Cortex of kidney (tissue), 1 donor: ENCODE measurements at places on chromosomes 2 and 18.

DNA sequence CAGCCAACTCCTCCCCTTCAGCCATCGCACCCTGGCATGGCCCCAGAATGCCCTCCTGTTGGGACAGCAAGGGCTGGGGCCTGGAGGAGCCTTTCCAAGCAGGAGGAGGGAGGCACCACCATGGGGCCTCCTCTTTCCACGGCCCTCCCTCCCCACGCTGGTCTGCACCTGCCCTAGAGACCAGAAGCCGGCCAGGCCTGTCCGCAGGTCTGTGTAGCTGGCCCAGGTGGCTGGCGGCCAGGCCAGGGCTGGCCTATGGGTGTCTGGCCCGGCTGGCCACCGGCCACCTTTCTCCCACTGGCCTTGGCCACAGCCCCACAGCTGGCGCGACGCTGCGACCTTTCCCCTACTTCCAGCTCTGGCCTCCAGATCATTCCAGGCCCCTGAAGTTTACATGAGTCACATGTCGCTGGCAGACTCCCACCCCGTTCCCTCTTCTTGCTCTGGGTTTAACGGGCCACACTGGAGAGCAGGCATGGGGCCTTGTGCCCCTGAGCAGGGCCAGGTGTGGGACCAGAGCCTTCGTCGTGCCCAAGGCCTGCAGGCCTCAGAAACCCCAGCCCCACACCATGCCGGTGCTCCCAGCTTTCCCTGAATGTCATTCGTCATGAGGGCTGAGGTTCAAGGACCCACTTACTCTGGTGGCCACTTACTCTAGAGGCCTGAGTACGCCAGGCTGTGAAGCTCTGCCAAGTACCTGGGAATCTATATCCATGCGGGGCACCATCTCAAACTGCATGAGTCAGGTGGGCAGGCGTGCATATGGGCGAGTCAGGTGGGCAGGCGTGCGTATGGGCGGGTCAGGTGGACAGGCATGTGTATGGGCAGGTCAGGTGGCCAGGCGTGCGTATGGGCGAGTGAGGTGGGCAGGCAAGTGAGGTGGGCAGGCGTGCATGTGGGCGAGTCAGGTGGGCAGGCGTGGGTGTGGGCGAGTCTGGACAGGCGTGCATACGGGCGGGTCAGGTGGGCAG lies 33.3 kb upstream of the KLF11 start:
- no peak for DNase-seq

DNA sequence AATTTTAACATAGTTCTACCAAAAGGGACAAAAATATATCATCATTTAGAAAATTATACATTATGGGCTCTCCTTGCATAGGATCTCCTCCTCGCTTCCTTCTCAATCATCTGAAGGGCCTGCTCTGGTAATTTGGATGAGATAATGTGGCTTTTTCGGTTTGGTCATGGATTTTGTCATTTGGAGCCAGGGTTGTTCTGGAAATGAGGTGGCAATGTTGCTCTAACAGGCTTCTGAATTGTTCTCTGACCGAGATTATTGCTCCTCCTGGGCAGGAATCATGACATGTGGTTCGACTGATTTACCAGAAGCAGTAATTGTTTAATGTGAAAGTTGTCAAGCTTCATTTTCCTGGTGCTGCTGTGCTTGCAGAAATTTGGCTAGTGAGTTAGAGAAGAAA lies 194.7 kb upstream of the ERBB4 start:
- no peak for DNase-seq

GRCh38 chr2:155830817-155831579 lies 501.5 kb downstream of the NR4A2 start:
- no peak for DNase-seq

- no peak for DNase-seq
Observed at GRCh38 chr2:187167491-187167890, 280.6 kb downstream of the CALCRL start.

DNA sequence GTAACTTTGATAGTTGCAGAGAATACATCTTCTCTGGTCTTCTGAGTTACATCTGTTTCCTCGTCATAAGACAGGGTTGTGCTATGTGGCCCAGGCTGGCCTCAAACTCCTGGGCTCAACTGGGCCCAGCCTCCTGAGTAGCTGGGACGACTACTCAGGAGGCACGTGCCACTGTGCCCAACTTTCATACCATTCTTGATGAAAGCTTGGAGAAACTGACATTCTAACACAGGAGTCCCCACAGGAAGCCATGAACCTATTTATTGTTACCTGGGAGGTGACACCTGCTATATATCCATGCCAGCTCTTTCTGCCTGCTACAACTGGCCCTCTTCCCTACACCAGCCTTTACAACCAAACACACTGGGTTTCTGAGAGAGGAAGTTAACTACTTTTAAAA lies 19.1 kb downstream of the EIF2AK3 start:
- no peak for DNase-seq

- DNase-seq, result no peak
Observed at GRCh38 chr2:56314796-56315195, 131.0 kb downstream of the CCDC85A start.

GRCh38 chr18:50944245-50944932 lies 23.5 kb upstream of the ELAC1 start:
- DNase-seq, result no peak

DNA sequence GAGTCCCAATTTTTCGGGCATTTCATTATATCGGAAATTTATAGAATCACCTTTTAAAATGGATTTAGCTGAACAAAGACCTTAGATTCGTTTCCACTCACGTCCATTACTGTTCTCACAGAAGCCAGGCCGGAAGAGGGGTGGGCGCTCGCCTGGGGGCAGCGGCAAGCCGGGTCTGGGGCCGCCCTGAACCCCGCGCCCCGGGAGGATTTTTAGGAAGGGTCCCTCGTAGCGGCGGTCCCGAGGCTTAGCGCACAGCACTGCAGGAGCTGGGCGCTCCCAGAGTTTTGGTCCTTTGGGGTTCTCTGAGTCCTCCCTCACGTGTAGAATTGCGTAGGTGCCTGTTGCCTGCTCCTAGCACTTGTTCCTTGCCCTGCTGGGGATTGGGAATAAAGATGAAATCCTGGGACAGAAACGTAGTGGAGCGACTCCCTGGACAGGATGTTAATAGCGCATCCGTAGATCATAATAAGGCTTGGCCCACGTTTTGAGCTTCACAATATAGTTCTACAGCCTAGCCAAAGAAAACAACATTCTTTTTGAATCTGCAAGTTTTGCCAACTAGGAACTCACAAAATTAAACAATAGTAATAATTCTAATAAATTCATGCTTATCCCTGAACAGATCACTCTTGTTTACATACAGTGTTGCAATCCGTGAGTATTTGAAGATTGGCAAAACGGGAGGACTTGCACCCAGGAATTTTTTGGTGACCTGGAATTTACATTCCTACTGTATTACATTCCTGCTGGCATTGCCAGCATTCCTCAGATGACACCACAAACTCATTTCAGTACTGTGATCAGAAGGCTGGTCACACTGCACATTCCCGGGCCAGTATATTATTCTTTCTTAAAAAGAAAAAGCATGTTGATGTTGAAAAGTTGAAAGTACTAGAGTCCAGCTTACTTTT lies 875 bp downstream of the C18orf63 start:
- no peak for DNase-seq

GRCh38 chr2:38751596-38752410 lies 642 bp upstream of the SRSF7 start:
- DNase-seq, result no peak

DNA sequence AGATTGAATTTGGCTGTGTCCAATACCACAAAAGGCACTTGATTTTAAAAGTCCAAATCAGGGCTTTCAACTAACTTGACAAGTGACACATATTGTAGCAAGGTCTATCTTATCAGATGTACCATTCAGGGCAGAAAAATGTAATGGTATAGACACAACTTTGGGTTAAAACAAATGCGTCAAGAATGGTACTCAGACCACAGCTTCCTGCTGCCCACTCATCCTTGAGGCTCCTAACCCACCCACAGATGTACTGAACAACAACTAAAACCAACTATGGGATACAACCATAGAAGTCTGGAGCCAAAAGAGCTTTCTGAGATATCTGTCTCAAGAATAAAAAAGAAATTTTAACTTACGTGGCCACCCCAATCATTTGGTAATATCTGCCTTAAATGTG lies 105.2 kb downstream of the RBM43 start:
- DNase-seq, result no peak

- no peak for DNase-seq
Observed at GRCh38 chr18:60870261-60871153, 462.7 kb upstream of the CDH20 start.

- no peak for DNase-seq
Observed at GRCh38 chr2:66661253-66662173, 226.6 kb downstream of the MEIS1 start.

DNA sequence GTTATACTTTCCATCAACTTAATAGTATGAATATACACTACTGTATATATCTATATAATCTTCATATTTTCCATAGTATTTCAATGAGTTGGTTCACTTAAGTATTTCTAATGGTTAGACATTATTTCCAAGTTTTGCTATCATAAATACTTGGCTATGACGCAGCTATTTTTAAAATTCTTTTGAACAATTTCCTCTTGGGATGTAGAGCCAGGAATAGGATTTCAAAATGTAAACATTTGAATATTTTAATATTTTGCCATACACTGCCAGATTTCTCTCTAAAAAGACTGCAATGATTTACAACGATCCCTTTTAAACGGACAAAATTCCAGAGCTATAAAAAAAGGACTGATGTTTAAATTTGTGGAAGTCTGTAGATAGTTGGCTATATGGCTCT lies 95.6 kb downstream of the NUP35 start:
- DNase-seq, result no peak

GRCh38 chr2:41941831-41942230 lies 106.0 kb upstream of the PKDCC start:
- no peak for DNase-seq

GRCh38 chr2:236538242-236538641 lies 31.4 kb upstream of the ACKR3 start:
- DNase-seq, result no peak

- no peak for DNase-seq
Observed at GRCh38 chr18:60502591-60502990, 130.0 kb upstream of the MC4R start.

GRCh38 chr2:177852389-177852788 lies 220.2 kb downstream of the PDE11A start:
- DNase-seq, result no peak

- DNase-seq, result no peak
Observed at GRCh38 chr2:228777855-228778355, 493.2 kb downstream of the PID1 start.

GRCh38 chr2:222261504-222261903 lies 37.3 kb downstream of the PAX3 start:
- DNase-seq, result no peak

GRCh38 chr2:64203858-64204632 lies 59.8 kb upstream of the PELI1 start:
- no peak for DNase-seq

DNA sequence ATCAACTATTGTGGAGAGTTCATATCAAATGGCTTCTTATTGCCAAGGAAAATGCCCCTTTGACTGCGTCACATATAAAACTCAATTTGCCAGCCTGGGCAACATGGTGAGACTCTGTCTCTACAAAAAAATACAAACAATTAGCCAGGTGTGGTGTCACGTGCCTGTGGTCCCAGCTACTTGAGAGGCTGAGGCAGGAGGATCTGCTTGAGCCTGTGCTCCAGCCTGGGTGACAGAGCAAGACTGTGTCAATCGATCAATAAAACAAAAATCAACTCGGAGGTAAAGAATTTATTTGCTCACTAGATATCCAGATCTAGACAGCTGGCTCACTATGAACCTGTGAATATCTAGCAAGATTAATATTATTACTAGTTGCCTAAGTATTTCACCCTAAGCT lies 1.7 kb upstream of the ZCCHC2 start:
- no peak for DNase-seq

GRCh38 chr18:361941-362310 lies 94.1 kb upstream of the THOC1 start:
- DNase-seq, result no peak

DNA sequence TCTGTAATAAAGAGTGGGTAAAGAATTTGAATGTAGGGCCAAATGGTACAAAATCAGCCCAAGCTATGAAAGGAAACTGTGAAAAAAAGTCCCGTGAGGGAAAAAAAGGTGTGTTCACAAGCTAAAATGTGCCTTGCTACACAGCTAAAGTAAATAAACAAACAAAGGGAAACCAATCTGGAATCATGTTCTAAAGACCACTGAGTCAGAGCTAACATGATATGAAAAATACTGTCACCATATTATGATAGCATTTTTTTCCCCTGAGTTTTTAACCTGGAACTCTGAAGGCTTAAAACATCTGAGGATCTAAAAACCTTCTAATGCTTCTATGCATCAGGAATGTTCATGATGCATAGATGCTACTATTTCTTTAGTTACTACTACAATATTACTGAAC lies 58.8 kb downstream of the SCN1A start:
- DNase-seq, result no peak

DNA sequence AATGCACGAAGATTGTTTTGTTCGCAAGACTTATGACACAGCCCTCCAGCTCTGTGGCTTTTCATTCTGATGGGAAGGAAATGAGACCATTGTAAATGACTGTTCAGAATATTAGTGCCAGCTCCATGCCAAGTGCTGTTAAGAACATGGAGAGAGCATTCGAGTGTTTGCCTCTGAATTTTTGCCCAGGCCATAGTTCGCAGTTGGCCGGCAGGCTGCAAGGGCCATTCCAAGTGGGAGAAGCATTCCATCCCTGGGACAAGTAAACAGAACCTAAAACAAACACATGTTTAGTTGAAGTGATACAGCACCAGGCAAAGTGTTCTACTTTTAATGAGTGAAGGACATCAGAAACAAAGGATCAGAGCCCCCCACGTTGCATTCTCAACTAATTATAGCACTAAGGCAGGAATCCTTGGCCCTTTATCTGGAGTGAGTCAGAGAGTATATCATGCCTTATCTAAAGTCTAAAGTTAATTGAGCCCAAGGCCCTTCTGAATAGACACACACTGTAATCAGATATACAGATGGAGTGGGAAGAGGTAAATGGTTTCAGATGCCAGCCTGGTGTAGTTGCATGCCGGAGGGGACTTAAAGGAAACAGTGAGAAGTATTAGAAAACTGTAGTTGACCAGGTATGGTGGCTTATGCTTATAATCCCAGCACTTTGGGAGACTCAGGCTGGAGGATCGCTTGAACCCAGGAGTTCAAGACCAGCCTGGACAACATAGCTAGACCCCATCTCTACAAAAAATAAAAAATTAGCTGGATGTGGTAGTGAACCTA lies 53.3 kb downstream of the NEDD4L start:
- DNase-seq, result no peak

DNA sequence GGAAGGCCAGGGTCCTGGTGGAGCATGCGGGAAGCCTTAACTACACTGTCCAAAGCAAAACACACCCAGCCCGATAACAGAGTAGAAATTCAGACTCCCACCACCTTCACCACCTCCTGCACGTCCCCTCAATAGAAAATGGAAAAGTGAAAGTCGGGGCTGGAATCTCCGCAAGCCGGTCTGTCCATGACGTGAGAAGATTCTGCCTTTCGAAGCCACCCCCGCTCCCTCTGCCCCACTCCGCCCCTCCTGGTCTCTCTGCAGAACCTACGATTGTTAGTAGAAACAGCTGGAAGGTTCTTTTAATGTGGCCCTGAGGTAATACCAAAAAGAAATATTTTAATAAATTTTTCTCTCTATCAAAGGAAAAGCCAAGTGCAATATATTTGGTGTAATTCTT lies 116.4 kb downstream of the GBX2 start:
- DNase-seq, result no peak
